ENCODE measurements at places on chromosomes 16 and 17.

GRCh38 chr16:67150833-67151396 lies at the start of gene B3GNT9:
Gene B3GNT9, minus strand, starts transcription at chr16:67150998. Its CDS starts 513 bp downstream, at chr16:67150485.
- peaks cover 38% of the 10 kb centered on the region for H3K36me3 ChIP-seq
- H3K27me3 ChIP-seq = peaks cover 63% of the 10 kb centered on the region
- peak within 1 kb of the TSS; percentile 49 for H3K4me3 ChIP-seq
- peak within 1 kb of the TSS; percentile 73 for H3K27ac ChIP-seq
- DNase-seq = peak; percentile 48

- H3K27me3 ChIP-seq = no peaks in the 10 kb centered on the region
- no peaks in the 10 kb centered on the region for H3K36me3 ChIP-seq
- H3K4me3 ChIP-seq = no peak overlapping the region
- H3K4me1 ChIP-seq = no peaks in the 10 kb centered on the region
Observed at GRCh38 chr16:53673189-53673588, 30.5 kb downstream of the RPGRIP1L start.

DNA sequence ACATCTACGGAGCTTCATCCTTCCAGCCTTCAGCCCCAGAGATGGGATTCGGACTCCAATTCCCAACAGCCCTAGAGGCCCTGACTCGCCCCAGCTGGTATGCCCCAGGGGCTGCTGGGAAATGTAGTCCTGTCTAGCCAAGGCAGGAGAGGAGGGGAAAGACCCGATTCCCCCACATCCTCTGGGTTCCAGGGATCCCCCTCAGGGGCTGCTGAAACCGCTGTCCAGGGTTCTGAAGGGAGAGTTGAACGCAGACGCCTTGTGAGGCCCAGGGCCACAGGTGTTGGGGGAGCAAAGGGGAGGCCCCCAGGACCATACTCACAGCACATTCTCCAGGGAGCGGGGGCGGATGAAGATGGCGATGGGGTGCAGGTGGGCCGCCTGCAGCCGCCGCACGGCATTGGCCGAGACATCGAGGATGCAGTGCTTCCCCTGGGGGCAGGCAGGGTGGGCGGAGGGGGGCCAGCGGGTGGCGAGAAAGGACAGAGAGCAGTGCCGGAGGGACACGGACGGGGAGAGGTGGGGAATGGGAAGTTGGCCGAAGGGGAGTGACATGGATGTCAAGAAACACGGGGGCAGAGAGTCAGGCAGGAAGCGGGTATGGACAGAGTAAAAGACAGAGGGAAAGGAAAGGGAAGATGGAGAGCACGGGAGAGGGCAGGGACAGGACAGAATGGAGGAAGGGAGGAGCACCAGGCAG lies 12.6 kb upstream of the ASGR1 start:
- H3K4me1 ChIP-seq = no peaks in the 10 kb centered on the region
- no peaks in the 10 kb centered on the region for H3K27me3 ChIP-seq
- no peak overlapping the region for H3K4me3 ChIP-seq
- H3K27ac ChIP-seq = no peak overlapping the region
- peak; percentile 58 for DNase-seq

DNA sequence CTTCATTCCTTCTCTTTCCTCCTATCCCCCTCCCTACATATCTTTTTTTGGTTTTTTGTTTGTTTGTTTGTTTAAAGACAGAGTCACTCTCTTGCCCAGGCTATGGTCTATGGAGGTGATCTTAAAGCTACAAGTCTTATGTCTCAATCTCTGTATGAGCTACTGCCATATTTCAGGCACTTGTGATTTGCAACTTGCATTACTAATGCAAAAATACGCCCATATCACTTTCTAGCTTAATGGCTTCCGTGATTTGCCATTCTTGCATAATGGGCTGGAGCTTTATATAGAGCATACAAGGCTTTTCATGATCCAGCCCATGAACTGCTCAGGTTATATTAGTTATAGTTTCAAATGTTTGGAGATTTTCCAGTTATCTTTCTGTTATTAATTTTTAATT lies 7.5 kb downstream of the CFAP97D1 start:
- H3K27me3 ChIP-seq = no peaks in the 10 kb centered on the region
- no peak overlapping the region for H3K27ac ChIP-seq
- H3K4me1 ChIP-seq = no peaks in the 10 kb centered on the region
- no peak overlapping the region for H3K4me3 ChIP-seq
- DNase-seq = no peak
- H3K36me3 ChIP-seq = no peaks in the 10 kb centered on the region

- no peak overlapping the region for H3K27ac ChIP-seq
- H3K27me3 ChIP-seq = no peaks in the 10 kb centered on the region
- H3K36me3 ChIP-seq = no peaks in the 10 kb centered on the region
- H3K4me3 ChIP-seq = peak overlapping the region; percentile 85
- peaks cover 8% of the 10 kb centered on the region for H3K4me1 ChIP-seq
- peak; percentile 9 for DNase-seq
Observed at GRCh38 chr17:5467416-5467815, 1.4 kb downstream of the DHX33 start.
